MCF 10A (cell line): ENCODE measurements at places on chromosomes 7 and 10.

- H3K27me3 ChIP-seq, result no peaks in the 10 kb centered on the region
- H3K4me3 ChIP-seq, result no peak overlapping the region
- no peak for DNase-seq
- H3K27ac ChIP-seq, result no peak overlapping the region
- peaks cover 6% of the 10 kb centered on the region for H3K36me3 ChIP-seq
Measured at GRCh38 chr7:17044861-17045260, 163.1 kb upstream of the AGR3 start.

- peaks cover 17% of the 10 kb centered on the region for H3K27me3 ChIP-seq
- H3K36me3 ChIP-seq, result peaks cover 8% of the 10 kb centered on the region
- H3K4me3 ChIP-seq, result no peak overlapping the region
- no peak overlapping the region for H3K27ac ChIP-seq
- DNase-seq, result no peak
Measured at GRCh38 chr7:101586906-101587677, 42.0 kb downstream of the MYL10 start.

- DNase-seq, result peak; percentile 40
- H3K4me1 ChIP-seq, result peaks cover 48% of the 10 kb centered on the region
- H3K4me3 ChIP-seq, result no peak overlapping the region
- no peak overlapping the region for H3K27ac ChIP-seq
- no peaks in the 10 kb centered on the region for H3K27me3 ChIP-seq
Measured at GRCh38 chr7:28570970-28571288, 158.6 kb downstream of the CREB5 start.

- H3K27me3 ChIP-seq, result no peaks in the 10 kb centered on the region
- H3K27ac ChIP-seq, result peak overlapping the region; percentile 81
- H3K36me3 ChIP-seq, result peaks cover 3% of the 10 kb centered on the region
- peaks cover 55% of the 10 kb centered on the region for H3K4me1 ChIP-seq
Measured at GRCh38 chr7:43591558-43592180, 8.8 kb downstream of the STK17A start.

DNA sequence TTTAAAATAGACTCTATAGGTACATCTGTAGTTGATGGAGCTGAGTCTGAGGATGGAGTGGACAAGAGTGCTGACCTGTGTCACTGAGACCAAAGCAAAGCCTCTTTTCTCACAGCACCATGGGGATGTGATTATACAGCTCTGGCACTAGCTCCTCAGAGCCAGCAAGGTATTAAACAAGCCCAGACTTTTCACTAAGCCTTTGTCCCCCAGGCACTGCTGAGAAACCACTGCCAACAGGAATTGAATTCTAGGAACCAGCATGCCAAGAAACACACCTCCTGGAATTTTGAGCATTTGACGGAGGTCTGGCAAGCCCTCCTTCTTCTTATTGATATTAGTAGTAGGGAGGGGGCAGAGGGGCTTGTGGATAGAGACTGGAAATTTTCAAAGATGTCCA lies 147.0 kb downstream of the C1GALT1 start:
- H3K27ac ChIP-seq, result peak overlapping the region; percentile 16
- DNase-seq, result peak; percentile 64
- H3K36me3 ChIP-seq, result peaks cover 5% of the 10 kb centered on the region
- no peak overlapping the region for H3K4me3 ChIP-seq

- H3K27me3 ChIP-seq, result no peaks in the 10 kb centered on the region
- no peak overlapping the region for H3K4me3 ChIP-seq
- no peaks in the 10 kb centered on the region for H3K4me1 ChIP-seq
- H3K27ac ChIP-seq, result no peak overlapping the region
- DNase-seq, result no peak
Measured at GRCh38 chr7:41315764-41316163, 387.1 kb downstream of the INHBA start.

GRCh38 chr7:40802497-40802896 lies 667.7 kb downstream of the SUGCT start:
- H3K36me3 ChIP-seq, result no peaks in the 10 kb centered on the region
- no peaks in the 10 kb centered on the region for H3K27me3 ChIP-seq
- no peak overlapping the region for H3K27ac ChIP-seq
- H3K4me3 ChIP-seq, result no peak overlapping the region
- no peak for DNase-seq

- no peaks in the 10 kb centered on the region for H3K27me3 ChIP-seq
- no peak overlapping the region for H3K27ac ChIP-seq
- H3K36me3 ChIP-seq, result peaks cover 5% of the 10 kb centered on the region
- no peaks in the 10 kb centered on the region for H3K4me1 ChIP-seq
- no peak overlapping the region for H3K4me3 ChIP-seq
- no peak for DNase-seq
Measured at GRCh38 chr10:22159979-22160378, 57.8 kb downstream of the EBLN1 start.

GRCh38 chr7:107446988-107447387 lies 22.9 kb upstream of the GPR22 start:
- no peaks in the 10 kb centered on the region for H3K36me3 ChIP-seq
- peak; percentile 33 for DNase-seq
- no peak overlapping the region for H3K27ac ChIP-seq
- peaks cover 6% of the 10 kb centered on the region for H3K4me1 ChIP-seq
- no peak overlapping the region for H3K4me3 ChIP-seq
- no peaks in the 10 kb centered on the region for H3K27me3 ChIP-seq
